ENCODE measurements at places on chromosomes 13 and 19. TPM values are rescaled to one million over a fixed set of nuclear protein-coding genes. Genes with fewer than 3 reads are reported as not detected.

- H3K27ac ChIP-seq: peak overlapping the region; percentile 93
- H3K4me3 ChIP-seq: no peak overlapping the region
- DNase-seq: no peak
- H3K36me3 ChIP-seq: peaks cover 24% of the 10 kb centered on the region
Observed at GRCh38 chr13:110402299-110403069, 95.4 kb downstream of the COL4A2 start.

- DNase-seq: no peak
- H3K27ac ChIP-seq: no peak overlapping the region
- H3K36me3 ChIP-seq: no peaks in the 10 kb centered on the region
- peaks cover 5% of the 10 kb centered on the region for H3K27me3 ChIP-seq
Observed at GRCh38 chr19:11296264-11296663, 304 bp downstream of the TSPAN16 start.

DNA sequence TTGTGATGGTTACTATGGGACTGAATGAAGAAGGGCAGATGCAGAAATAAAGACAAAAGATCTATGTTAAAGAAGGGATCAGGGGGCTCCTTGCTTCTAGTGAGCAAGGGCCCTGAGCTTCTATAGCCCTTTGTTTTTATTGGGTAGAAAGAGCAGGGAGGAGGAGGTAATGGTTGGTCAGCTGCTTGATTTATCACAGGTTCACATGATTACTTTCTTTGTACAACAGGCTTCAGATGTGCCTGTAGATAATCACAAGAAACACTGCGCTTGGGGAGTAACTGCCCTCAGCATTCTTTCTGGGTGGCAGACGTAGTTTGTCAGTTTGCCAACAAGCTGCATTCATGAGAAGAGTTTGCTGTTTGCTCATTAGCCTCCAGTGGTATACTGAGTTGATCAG, 4.8 kb upstream of the ZNF439 start:
- no peak for DNase-seq
- peaks cover 3% of the 10 kb centered on the region for H3K4me1 ChIP-seq
- no peak overlapping the region for H3K27ac ChIP-seq
- no peaks in the 10 kb centered on the region for H3K27me3 ChIP-seq
- H3K36me3 ChIP-seq: peaks cover 1% of the 10 kb centered on the region
- no peak overlapping the region for H3K4me3 ChIP-seq

DNA sequence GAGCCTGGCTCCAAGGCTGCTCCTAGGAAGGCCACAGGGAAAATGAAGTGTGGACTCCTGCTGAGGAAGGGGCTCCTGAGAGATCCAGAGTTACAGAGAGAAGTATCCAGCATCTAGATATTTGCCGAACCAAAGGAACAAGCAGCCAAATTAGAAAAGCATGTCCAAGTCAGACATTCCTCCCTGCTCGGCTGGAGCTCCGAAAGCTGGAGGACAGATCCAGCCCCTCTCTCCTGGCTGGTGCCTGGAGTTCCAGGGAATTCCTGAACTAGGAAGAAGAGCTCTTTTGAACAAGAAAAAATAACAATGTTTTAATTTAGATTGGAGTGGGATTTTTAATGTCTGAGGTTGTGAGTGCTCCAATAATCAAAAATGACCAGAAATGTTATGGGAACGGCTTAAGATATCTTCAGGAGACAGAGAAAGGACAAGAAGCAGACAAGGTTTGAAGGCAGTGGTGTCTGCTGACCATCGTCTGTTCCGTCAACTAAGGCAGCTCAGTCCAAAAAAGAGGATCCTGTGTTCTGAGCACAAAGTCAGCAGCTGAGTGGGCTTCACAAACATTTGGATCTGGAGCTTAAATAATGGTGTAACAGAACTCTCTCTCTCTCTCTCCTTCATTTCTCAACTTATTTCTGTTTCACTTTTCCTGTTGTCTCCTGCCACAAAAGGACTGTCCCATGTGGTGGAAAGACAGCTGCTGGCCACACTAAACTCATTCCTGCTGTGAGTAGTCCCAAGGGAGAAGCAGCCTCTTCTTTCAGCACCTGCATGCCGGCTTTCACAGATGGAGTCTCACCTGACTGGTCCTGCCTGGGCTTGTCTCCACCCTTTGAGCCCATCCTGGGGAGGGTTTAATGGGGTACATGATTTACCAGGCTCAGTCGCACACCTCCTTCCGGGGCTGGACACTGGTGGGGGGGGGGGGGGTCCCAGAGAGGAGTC, 31.5 kb upstream of the IRS2 start:
- peaks cover 15% of the 10 kb centered on the region for H3K4me1 ChIP-seq
- no peak overlapping the region for H3K4me3 ChIP-seq
- H3K36me3 ChIP-seq: no peaks in the 10 kb centered on the region
- H3K27ac ChIP-seq: no peak overlapping the region
- no peak for DNase-seq

DNA sequence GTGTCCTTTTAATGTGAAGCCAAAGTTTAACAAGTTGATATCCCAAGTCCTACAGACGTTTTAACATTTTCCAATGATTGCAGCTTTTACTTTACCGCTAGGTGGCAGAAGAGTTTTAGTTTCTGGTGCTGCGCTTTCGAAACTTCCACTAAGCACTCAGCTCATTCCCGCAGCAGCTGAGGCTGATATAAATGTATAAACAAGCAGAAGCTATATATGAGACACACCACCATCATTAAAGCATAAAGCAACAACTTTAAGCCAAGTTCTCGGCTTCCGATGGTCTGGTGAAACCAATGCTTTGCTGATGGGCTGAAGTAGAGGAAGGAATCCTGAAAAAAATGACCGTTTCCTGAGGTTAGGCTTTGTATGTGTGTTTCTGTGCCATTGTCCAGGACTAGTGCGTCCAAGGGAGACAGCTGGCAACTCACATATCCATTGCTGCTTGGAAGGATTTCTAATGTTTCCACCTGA, 753.9 kb downstream of the OLFM4 start:
- H3K4me3 ChIP-seq: peak overlapping the region; percentile 46
- no peaks in the 10 kb centered on the region for H3K36me3 ChIP-seq
- peaks cover 17% of the 10 kb centered on the region for H3K27me3 ChIP-seq
- peaks cover 8% of the 10 kb centered on the region for H3K4me1 ChIP-seq
- no peak for DNase-seq

DNA sequence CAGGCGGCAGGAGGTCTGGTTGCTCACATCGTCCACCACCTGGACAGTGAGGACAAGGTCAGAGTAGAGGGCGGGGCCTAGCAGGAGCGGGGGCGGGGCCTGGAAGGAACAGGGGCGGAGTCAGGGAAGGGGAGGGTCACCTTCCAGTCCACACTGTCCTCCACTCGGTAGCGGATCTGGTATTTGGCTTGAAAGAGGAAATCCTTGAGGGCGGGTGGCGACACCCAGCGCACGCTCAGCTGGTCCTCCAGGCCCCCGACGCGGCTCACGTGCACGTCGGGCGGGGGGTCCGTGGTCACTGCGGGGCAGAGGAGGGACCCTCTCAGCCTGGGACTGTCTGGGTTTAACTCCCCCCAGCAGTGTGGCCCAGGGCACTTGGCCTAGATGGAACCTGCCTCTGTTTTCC, 8.2 kb downstream of the REX1BD start:
- no peaks in the 10 kb centered on the region for H3K36me3 ChIP-seq
- DNase-seq: no peak
- peaks cover 3% of the 10 kb centered on the region for H3K4me1 ChIP-seq
- H3K27me3 ChIP-seq: no peaks in the 10 kb centered on the region

GRCh38 chr19:56272161-56272798, at the start of gene EDDM13:
Gene EDDM13, plus strand, starts transcription at chr19:56272748. Its CDS starts 87 bp downstream, at chr19:56272835.
- H3K4me3 ChIP-seq: no peak within 1 kb of the TSS
- H3K36me3 ChIP-seq: peaks cover 6% of the 10 kb centered on the region
- peaks cover 4% of the 10 kb centered on the region for H3K4me1 ChIP-seq
- no peaks in the 10 kb centered on the region for H3K27me3 ChIP-seq
- H3K27ac ChIP-seq: no peak within 1 kb of the TSS

DNA sequence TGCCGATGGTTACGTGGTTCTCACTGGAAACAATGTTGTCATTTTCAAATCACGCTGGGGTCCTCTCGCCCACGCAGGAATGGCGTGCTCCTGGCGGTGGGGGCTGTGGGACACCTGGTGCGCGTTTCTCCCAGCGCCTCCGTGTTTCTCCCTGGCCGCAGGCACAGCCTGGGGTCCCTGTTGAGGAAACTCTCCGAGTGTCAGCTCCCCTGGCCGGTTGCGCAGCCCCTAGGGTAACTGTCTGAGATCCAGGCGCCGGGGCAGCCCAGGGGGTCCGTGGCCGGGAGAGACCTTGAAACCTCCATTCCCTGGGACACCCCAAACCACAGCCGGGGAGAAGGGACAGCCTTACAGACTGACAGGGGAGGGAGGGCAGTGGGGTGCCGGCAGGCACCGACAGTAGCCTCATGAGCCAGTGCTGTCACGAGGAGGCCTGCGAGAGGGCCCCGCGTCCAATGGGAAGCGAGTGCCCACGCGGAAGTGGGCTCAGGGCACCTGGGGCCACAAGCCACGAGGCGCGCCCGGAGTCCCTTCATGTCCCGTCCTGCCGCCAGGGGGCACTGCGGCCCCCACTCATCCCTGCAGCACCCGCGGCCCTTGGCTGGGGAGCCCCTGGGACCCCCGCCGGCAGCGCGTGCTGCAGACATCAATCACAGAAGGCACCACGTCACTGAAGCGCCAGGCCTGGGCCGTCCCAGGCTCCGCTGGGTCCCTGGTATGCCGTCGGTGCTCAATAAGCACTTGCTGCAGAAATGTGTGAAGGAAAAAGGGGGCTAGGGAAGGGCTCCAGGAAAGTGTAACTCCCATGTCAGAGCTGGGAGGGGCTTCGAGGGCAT, 9.5 kb downstream of the ADAMTSL5 start:
- H3K27me3 ChIP-seq: peaks cover 7% of the 10 kb centered on the region
- H3K36me3 ChIP-seq: no peaks in the 10 kb centered on the region
- H3K4me1 ChIP-seq: peaks cover 5% of the 10 kb centered on the region
- no peak overlapping the region for H3K4me3 ChIP-seq
- DNase-seq: no peak

- peaks cover 2% of the 10 kb centered on the region for H3K36me3 ChIP-seq
- H3K4me1 ChIP-seq: peaks cover 32% of the 10 kb centered on the region
- peak overlapping the region; percentile 45 for H3K4me3 ChIP-seq
Observed at GRCh38 chr13:109412283-109412901, 374.0 kb downstream of the IRS2 start.

- DNase-seq: no peak
- H3K4me1 ChIP-seq: peaks cover 11% of the 10 kb centered on the region
- H3K27ac ChIP-seq: no peak overlapping the region
- H3K36me3 ChIP-seq: peaks cover 10% of the 10 kb centered on the region
- H3K27me3 ChIP-seq: no peaks in the 10 kb centered on the region
Observed at GRCh38 chr19:5943623-5944022, 29.6 kb downstream of the CAPS start.

GRCh38 chr13:98515818-98516465, 61.0 kb downstream of the STK24 start:
- H3K27ac ChIP-seq: no peak overlapping the region
- DNase-seq: no peak
- H3K4me3 ChIP-seq: no peak overlapping the region
- H3K4me1 ChIP-seq: peaks cover 21% of the 10 kb centered on the region

DNA sequence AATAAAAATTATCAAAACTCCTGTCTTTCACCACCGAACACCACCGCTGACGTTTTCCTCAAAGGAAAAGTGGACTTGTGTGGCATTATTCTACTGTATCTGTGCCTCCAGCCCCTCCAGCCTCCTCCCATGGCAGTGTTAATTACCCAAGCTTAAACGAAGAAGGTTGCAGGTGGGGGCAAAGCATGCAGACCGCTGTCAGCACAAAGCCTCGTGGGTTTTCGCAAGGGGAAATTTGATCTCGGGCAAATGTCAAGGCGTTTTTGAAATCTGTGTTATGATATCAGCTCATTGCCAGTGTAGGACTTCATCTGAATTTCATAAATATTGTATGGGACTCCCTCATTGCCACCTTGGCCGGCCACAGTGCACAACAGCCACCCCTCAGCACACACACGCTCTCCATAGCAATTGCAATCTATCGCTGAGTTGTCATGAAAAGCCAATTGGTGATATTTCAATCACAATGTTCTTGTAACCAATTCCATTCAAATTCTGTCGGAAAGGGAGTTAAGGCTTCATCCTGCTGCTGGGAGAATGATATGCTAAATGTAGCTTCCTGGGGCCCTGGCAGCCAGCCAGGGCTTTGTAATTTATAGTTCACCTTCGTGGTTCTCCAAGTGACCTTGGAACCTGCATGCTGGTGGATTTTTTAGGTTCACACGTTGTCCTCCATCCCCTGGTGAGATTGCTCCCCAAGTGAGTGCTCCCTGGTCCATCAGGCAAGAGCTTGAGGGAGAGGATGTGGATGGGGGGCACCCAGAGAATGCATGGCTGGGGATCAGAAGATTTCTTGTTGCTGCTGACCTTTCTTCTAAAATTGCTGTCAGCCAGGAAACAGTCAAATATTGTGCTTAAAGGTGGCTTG, 16.6 kb downstream of the CHST8 start:
- no peak overlapping the region for H3K4me3 ChIP-seq
- no peak overlapping the region for H3K27ac ChIP-seq

GRCh38 chr13:20438801-20439200, 86.9 kb downstream of the CRYL1 start:
- H3K27ac ChIP-seq: no peak overlapping the region
- H3K36me3 ChIP-seq: peaks cover 13% of the 10 kb centered on the region
- H3K4me3 ChIP-seq: no peak overlapping the region
- H3K27me3 ChIP-seq: peaks cover 12% of the 10 kb centered on the region

GRCh38 chr13:112893207-112893569, 75.8 kb upstream of the MCF2L start:
- H3K27ac ChIP-seq: peak overlapping the region; percentile 76
- peaks cover 10% of the 10 kb centered on the region for H3K4me1 ChIP-seq
- DNase-seq: peak; percentile 22
- peaks cover 26% of the 10 kb centered on the region for H3K27me3 ChIP-seq
- H3K4me3 ChIP-seq: peak overlapping the region; percentile 44
- no peaks in the 10 kb centered on the region for H3K36me3 ChIP-seq

DNA sequence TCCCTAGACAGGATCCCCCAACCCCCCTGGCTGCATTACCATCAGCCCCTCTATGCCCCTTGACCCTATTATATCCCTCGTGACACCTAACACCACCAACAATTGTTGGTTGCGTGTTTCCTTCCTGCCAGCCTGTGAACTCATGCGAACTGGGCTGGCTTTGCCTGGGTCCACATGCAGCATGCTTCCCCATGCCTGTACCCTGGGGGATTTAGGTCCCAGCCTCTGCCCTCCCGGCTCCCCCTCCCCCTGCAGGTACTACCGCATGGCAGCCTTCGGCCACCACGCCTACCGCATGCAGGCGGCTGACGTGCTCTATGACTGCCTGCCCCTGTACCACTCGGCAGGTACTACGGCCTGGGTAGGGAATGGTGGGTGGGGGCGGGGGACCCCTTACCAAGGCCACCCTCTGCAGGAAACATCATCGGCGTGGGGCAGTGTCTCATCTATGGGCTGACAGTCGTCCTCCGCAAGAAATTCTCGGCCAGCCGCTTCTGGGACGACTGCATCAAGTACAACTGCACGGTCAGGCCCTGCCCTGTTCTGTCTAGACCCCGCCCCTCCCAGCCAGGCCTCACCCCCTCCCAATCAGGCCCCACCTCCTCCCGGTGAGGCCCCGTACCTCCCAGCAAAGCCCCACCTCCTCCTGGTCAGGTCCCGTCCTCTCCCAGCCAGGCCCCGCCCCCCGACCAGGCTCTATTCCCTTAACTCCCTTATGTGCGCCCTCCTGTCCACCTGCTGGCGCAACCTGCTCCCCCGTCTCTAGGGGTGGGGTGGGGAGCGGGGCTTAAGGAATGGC, 18.5 kb downstream of the SLC27A1 start:
- H3K4me1 ChIP-seq: no peaks in the 10 kb centered on the region
- no peak for DNase-seq
- H3K36me3 ChIP-seq: peaks cover 2% of the 10 kb centered on the region
- no peak overlapping the region for H3K4me3 ChIP-seq

Gene ICAM5
- 9.3 TPM for total RNA-seq

Gene MLLT1
- 61.2 TPM for total RNA-seq

Gene DMRTC2
- total RNA-seq: not detected

Gene APOE
- total RNA-seq: 47.1 TPM
